ENCODE measurements at places on chromosomes 2 and 18.

DNA sequence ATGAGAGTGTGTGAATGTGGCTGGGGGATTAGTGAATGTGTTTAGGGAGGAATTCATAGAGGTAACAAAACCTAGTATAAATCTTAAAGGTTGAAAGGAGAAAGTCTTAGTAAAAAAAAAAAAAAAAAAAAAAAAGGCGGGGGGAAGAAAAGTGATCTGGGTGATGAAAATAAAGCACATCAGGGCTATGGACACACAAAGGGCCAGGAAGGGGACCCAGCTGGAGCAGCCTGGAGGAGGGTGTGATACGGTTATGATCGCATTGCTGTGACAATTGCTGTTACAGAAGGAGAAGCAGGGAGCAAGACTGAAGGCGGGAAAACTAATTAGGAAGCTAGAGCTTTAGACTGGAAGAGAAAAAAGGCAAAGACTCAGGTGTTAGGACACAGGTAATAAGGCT lies 85.4 kb downstream of the DLGAP1 start:
- DNase-seq = no peak

DNA sequence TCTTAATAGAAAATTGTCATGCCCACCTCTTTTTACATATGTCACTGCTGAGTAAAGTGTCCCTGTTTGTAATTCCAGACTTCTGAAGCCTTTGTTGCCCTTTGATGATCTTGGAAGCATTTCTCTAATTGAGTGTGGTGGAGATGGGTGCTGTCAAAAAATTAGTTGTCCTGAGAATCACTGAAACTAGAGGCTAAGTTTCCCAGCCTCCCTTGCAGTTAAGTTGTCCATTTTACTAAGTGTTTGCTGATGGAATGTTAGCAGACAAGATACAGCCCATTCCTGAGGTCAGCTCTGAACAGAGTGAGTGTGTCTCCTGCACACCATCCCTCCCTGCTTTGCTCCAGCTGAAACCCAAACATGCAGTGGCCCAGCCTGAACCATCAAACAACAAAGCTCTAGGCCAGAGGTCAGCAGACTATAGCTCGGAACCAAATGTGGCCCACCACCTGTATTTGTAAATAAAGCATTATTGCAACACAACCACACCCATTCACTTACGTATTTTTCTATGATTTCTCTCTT lies 28.1 kb upstream of the TMEM177 start:
- DNase-seq = no peak

DNA sequence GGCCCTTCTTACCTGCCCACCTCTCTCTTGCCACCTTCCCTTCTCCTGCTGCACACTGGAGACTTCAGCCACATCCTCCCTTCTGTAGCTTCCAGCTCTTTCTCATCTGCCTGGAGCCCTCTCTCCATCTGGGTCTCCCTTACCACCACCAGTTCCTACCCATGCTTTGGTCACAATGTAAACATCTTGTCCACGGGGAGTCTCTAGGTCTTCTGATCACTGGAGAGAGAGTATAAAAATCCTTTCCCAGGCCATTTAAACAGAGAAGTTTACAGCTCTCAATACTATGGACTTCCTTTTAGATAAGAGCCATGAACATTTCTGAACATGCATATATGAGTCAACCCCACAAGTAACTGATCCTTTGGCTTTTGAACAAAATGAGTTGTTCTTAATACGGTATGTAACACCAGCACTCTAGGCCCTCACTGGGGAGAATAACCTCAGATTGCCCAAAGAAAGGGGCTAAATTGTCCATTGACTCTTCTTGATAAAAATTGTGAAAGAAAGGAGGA lies 5.8 kb downstream of the ARHGAP25 start:
- DNase-seq = no peak

GRCh38 chr18:57804557-57804956 lies 1.4 kb upstream of the ATP8B1 start:
- DNase-seq = no peak

DNA sequence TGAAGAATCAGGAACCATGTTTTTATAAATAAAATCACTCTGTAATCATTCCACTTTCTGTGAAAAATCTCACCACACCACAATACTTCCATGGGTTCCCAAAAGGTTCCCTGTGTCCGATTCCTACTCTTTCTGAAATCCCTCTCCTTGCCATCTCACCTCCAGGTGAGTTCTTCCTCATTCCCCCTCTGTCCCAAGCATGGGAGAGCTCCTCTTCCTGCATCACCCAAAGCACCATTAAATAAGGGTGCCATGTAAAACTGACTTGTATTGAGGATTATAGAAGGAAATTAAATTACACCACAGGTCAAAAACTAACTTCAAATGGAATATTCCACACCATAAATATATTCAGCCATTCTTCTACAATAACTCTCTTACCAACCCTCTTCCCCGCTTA lies 55.8 kb upstream of the ETAA1 start:
- DNase-seq = no peak

GRCh38 chr2:112273349-112273748 lies 2.0 kb upstream of the ZC3H6 start:
- no peak for DNase-seq

DNA sequence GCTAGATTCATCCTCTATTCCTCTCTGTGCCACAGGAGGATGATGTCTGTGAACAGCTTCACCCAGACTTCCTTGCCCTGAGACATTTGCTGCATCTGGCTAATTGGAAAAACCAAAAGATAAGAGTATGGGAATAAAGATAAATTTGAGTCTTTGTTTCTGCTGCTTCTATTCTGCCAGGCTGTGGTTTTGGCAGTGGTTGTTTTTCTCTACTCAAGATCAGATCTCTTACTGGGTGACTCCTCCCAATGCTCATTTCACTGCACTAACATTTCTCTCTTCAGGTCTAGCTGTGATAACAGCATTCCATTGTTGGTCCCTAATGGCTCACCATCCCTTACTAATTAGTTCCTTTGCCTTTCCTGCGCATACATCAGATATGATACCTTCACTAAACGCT lies 89.5 kb downstream of the CALCRL start:
- DNase-seq = no peak

GRCh38 chr18:60182223-60182622 lies 190.4 kb downstream of the MC4R start:
- no peak for DNase-seq

DNA sequence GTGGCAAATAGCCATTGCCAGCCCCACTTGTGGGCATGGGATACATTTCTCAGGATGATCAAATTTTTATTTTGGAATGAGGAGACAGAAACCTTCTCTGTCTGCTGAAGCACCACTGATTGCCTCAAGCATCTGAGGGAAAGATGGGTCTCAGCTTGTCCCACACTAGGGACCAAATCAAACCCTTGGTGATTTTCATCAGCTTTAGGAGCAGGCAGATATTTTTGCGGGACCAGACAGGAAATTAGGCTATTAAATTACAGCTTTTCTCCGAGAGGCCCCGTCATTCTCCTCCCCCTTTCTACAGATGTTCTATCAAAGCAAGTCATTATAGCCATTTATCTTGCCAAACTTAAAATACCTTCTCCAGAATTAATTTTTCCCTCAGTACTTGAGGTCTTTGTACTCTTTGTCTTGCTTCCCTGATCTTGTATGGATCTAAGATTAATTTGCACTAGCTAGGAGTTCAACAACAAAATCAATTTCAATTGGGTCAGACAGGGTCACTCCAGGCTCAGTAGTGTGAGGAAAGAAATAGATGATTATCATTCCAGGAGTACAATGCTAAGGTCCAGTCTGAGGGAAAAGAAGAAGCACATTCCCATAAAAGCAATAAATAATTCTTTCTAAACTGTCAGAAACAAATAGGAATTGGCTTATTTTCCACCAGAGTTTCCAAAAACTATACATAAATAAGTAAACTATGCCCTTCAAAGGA lies 818.1 kb upstream of the SOX11 start:
- no peak for DNase-seq

GRCh38 chr2:238242731-238243495 lies 3.1 kb upstream of the HES6 start:
- DNase-seq = no peak

- DNase-seq = no peak
Observed at GRCh38 chr2:152492131-152492530, 157.2 kb downstream of the FMNL2 start.

Measured in cortex of kidney (tissue), 1 donor.